ENCODE measurements at places on chromosomes 3 and 15.

GRCh38 chr15:63968122-63968524 is 78.2 kb downstream of the DAPK2 start:
- DNase-seq, result no peak

GRCh38 chr15:61702224-61703020 is 357.8 kb downstream of the VPS13C start:
- no peak for DNase-seq

- DNase-seq, result no peak
These were observed 13.5 kb upstream of the TSC22D2 start for GRCh38 chr3:150394606-150395005.

- DNase-seq, result no peak
These were observed 46.7 kb upstream of the OXTR start for GRCh38 chr3:8816106-8816505.

DNA sequence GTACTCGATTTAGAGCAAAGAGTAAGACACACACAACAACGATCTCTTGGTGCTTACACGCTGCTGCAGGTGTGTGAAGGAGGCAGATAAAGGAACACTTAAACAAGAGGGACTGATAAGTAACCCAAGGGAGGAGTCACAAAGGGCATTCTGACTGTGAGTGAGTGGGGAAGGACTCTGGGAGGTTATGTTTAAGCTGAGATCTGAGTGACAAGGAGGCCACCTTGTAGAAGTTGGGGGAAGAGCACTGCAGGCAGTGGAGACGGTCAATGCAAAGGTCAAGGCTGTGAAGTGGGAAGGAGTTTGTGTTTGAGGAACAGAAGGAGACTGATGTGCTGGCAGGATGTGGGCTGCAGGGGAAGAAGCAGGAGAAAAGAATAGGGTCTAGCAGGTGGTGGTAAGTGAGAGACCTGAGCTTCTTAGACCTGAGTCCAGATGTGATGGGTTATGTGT is 63.1 kb downstream of the LPP start:
- DNase-seq, result no peak

All from activated CD8-positive, alpha-beta memory T cell treated with anti-CD3 and anti-CD28 coated beads for 1 hour (primary cell).